ENCODE measurements at places on chromosomes 12 and 14.

DNA sequence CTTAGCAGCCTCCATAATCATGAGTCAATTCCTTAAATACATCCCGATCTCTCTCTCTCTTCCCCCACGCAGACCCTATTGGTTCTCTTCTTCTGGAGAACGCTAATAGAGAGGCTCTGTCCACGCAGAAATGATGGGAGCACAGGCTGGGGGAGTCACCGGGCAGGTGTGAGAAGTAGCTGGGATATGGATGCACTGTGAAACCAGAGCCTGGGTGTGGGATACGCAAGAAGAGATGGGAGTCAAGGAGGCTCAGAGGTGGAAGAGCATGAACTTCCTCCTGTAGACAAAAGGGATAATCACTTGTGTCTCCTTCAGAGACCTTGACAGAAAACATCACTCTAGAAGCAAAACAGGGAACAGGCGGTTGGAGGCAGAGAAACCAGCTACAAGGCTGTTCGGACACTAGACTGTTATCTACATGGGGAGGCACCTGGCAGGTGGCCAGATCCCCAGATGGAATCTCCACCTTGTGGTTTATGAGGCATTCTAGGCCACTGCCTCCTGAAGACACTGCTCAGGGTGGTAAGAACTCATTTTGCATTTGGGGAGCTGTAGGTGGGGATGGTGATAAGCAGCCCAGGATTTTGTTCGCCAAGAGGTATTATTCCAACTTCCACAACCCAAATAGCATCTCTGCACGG, 7.2 kb upstream of the SELPLG start:
- DNase-seq = no peak

DNA sequence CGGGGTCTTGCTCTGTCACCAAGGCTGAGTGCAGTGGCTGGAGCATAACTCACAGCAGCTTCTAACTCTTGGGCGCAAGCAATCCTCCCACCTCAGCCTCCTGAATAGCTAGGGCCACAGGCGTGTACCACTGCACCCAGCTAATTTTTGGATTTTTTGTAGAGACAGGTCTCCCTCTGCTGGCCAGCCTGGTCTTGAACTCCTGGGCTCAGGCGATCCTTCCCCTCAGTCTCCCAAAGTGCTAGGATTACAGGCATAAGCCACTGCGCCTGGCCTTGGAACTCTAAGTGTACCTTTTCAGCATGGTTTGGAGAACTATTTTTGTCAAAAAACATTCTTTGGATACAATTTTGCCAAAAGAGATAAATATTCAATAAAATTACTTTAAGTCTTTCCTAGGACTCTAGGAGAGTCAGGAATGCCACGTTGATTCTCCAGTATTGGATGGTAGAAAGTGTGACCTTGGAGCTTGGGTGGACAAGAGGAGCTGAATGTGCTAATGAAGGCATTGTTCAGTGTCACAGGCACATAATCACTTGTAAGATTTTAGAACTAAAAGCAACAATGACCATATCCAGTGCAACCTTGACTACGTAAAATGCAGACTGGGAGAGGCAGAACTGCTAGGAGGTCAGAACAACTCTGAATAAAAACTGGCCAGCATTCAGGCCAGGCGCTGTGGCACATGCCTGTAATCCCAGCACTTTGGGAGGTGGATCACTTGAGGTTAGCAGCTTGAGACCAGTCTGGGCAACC, 2.8 kb downstream of the SRSF9 start:
- DNase-seq = no peak

DNA sequence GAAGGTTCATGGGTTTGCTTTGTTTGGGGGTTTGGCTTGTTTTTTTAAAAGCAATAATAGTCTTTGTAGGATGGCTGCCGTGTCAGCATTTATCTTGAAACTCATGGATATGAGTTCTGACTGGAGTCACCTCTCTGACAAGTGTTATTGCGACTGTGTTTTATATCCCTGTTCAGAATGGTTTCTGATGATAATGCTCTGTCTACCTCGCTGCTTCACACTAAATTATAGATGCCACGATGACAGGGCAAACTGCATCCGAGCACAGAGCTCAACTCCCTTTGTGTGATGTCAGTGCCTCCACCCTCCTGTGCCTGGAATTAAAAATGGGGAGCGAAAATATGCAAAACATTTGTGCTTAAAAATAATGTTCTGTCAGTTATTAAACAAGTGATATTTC, 250.8 kb downstream of the EGLN3 start:
- DNase-seq = no peak

- no peak for DNase-seq
These were observed 75.0 kb downstream of the KICS2 start for GRCh38 chr12:64147011-64147631.

GRCh38 chr12:116784238-116784612, 46.1 kb downstream of the RNFT2 start:
- DNase-seq = no peak

GRCh38 chr14:60773558-60773957, 39.0 kb downstream of the MNAT1 start:
- no peak for DNase-seq

DNA sequence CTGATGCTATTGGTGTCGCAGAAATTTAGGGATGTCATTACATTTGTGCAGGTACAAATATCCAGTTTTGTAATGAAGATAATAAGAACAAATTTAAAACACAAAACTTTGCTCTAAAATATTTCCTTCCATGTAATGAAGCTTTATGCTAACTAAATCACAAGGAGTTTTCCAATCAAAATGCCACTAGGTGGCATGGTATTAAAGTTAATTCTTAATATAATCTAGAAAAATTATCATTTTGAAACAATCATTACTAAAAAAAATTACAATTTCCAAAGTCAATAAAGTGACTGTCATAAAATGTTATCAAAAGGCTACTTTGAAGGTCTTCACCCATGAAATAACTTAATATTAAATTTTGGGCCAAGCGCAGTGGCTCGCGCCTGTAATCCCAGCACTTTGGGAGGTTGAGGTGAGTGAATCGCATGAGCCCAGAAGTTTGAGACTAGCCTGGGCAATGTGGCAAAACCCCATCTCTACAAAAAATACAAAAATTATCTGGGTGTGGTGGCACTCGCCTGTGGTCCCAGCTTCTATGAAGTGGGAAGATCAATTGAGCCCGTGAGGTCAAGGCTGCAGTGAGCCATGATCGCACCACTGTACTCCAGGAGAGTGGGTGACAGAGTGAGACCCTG, 77.4 kb downstream of the KIF21A start:
- no peak for DNase-seq

DNA sequence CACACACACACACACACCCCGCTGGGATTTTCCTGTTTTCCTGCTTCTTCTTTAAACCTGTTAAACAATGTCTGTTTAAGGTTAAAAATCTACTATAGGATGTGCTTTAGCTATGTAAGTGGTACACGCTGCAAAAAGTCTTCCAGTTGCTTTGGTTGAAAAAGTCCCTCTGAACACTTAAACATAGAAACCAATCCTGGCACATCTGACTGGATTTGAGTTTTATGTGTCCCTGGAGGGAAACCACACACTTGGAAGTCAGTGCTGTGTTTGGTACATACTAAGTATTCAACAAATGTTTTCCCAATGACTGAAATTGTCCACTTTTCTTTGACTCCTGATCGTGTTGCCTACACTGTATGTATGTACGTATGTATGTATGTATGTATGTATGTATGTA, 22.0 kb downstream of the CFL2 start:
- DNase-seq = no peak

- no peak for DNase-seq
These were observed 311.5 kb upstream of the OR4E1 start for GRCh38 chr14:21985081-21985480.

DNA sequence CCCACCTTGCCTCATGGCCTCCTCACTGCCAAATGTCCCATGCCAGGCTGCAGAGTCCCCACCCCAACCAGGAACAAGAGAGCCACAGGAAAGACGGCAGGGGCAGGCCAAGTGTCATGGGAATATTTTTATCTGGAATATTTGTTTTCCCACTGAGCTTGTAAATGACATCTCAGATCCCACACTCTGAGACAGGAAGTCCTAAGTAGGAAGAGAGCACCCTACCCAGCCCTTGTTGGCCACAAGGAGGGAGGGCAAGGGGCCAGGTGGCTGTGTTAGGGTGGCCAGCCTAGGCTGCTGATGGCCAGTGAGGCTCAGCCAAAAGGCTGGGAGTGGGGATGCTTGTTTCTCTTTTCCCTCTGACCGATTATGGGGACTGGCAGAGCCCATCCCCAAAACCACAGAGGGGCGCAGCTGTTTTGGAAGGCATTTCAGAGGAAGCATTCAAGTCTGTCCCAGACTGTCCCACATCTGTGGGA, 7.7 kb upstream of the MEG3 start:
- no peak for DNase-seq

GRCh38 chr12:31714406-31715271, 14.2 kb downstream of the AMN1 start:
- DNase-seq = no peak

- DNase-seq = peak; percentile 42
These were observed 1.7 kb upstream of the TMEM229B start for GRCh38 chr14:67490196-67490595.

DNA sequence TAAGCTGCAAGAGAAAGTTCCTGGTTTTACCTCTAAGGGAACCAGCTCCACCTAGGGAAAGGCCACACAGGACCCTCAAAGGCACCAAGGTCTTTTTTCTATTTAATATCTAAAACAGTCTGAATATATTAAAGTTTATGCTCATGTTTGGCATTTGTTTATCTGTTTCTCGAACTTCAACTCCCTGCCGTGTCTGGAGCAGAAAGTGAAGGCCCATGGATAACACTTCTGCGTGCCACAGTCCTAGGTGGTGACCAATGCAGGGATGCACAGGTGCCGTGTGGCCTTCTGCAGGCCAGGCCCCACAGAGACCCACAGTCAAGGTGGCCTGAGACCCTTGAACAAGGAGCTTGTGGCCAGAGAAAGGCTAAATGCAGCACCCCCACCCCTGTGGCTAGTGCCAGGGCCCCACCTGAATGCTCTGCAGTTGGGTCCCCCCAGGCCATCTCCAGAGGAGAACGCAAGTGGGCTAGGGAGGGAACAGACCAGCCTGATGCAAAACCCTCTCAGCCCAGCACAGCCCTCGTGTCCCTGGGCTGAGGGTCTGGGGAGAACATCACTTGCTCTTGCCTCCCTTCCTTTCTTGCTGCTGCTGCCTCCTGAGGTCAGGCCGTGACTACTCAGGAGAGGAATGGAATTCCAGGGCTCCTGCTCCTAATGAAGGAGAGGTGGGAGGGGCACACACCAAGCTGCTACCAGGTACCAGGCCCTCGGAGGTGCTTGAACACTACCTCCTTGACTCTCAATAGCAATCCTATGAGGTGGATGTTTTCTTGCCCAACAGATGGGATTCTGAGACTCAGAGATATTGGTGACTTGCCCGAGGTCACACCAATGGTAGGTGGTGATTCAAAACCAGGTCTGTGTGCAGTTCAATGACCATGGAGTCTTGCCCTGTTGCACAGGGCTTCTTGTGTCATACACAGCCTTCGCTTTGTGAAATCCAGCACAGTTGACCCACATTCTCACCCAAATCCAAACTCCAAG, 45.4 kb downstream of the PSMA6 start:
- DNase-seq = no peak

DNA sequence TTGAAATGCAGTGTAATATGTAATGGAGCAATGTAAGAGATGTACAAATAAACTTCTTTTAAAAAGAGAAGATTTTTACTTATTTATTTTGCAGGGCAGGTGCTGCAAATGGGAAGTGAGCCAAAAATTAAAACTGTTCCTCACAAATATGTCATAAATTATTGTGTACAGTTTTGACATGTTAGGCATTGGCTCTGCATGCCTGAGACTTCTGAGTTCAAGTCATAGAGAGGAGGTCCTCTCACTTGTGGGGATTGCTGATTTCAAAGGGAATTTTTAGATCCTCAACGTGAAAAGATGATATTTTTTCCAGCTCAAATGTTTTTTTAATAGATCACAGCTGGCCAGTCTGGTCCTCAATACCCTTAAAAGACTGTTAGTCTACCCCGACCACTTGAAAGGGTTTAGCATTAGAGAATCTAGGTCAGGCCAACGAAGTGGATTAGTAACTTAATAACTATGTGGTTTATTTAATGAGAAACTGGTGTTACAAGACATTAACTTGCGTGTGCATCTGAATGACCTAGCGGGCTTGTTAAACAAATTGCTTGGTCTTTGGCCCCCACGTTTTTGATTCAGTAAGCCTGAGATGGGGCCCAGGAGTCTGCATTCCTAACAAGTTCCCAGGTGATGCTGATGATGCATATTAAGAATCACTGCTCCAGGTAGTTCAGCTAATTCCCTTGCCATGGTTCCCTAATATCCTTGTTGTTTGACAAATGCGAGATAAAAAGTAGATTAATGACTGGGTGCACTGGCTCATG, 30.9 kb upstream of the WDR89 start:
- no peak for DNase-seq
